Adrenal gland (tissue), 19 donors: ENCODE measurements at places on chromosomes 3 and 15. TPM values are rescaled to one million over a fixed set of nuclear protein-coding genes. Genes with fewer than 3 reads are reported as not detected.

DNA sequence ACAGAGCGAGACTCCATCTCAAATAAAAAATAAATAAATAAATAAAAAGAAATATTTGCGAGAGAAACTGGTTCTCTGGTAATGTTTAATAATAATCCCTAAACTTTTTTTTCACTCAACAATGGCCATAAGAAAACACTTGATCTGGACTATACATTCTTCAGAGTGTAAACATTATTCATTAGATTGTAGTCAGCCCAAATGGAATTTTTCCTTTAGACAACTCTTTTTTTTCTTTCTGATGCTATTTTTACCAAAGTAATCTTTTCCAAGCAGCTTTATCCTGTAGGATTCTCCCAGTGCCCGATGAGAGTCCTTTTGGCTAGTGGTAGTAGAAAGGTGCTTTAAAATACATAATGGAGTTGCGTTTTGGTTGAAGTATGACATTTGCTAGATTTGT, 90.4 kb downstream of the NEDD4 start:
- no peak for DNase-seq

DNA sequence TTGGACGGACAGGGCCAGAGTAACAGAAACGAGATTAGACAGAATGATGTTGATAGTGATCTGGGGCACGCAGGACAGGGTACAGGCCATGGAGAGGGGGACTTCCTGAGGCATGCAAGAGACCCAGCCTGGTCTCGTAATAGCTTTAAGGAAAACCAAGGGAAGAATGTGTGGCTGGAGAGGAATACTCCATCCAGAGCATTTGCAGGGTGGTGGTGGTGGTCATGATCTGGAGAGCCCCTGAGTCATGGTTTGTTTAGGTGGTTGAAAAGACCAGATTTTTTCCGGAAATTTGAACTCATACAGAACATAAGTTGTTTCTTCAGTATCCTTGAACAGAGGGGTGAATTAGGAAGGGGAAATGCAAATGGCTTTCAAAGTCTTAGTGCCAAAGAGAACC, 138.5 kb downstream of the DUT start:
- DNase-seq: no peak

DNA sequence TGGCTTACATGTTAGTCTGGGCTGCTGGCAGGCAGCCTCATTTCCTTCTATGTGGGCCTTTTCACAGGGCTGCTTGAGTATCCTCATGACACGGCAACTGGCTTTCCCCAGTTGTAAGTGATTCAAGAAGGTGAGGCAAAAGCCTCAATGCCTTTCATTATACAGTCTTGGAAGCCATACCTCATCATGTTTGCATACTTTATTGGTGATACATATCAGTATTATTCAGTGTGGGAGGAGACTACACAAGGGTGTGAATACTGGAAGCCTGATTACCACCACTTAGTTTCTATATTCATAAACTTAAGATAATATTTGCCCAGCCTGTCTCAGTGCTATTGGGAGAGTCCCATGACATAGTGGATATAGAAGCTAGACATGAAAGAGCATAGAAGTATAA, 346.8 kb downstream of the SOX2 start:
- DNase-seq: no peak

- DNase-seq: no peak
Measured at GRCh38 chr3:82080261-82080660, 318.8 kb upstream of the GBE1 start.

The TERC gene
- 43.1 TPM for total RNA-seq

DNA sequence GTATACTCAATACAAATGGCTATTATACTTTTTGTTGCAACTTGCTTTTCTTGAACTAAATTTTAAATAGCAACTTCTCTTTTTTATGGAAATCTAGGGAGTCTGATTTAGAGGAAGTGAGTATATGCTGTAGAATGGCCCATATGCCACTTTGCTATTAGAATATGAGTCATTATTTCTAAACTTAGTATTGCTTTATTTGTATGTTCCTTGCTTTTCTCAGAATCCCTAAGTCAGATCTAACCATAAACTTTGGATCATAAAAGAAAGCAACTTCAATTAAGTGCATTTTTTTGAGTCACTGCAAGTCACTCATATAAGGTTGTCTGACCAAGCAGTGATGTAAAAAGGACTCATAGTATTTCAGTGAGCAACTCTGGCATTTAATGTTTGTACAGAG, 17.5 kb upstream of the SPTSSB start:
- DNase-seq: no peak

GRCh38 chr3:173893066-173893465, 495.5 kb downstream of the NLGN1 start:
- no peak for DNase-seq

DNA sequence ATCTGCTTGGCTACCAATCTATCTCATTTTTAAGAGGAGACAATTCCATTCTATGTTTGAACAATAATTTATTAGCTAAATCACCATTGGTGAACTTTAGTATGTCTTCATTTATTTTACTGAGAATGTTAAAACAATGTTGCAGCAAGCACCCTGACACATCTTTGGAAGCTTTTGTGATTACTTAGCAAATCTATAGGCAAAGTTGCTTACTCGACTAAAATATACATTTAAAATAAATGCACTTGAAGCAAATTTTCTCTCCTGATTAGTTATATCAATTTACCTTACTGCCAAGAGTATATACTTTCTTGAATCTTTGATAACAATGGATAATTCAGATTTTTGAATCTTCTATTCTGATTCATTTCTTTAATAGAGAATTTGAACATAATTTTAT, 29.8 kb upstream of the PLSCR1 start:
- DNase-seq: no peak

- DNase-seq: no peak
Measured at GRCh38 chr15:46222826-46223225, 588.0 kb downstream of the SQOR start.

DNA sequence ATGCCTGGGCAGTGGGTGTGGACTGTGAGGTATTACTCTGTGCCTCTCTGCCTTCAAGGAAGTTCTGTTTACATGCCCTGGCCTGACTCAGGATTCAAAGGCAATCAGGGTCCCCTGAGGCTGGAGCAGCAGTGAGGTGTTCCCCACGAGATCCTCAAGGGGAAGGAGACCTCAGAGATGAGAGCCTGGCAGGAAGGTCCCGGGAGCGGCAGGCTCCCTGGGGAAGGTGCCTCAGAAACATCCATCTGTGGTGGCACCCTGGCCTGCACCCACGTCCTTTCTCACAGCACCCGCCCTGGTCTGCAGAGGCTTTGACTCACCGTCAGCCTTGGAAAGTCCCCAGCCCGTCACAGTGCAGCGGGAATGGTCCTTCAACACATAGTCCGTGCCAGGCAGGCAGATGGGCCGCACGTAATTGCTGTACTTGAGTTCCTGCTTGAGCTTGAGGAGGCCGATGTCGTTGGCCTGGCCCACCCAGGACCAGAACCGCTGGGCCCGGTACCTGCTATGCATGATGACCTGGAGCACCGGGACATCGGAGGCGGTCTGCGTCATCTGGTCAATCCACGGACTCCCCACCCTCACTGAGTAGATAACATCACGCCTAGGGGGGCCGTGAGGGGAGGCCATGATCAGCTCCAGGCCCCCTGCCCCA, 3.6 kb downstream of the PRSS50 start:
- DNase-seq: peak; percentile 55

The KY gene
- 16.7 TPM for total RNA-seq

GRCh38 chr3:4447295-4447999, 19.6 kb downstream of the SUMF1 start:
- DNase-seq: no peak

- DNase-seq: no peak
Measured at GRCh38 chr3:36591959-36592358, 172.4 kb downstream of the DCLK3 start.

GRCh38 chr15:26439681-26440080, 333.2 kb downstream of the GABRB3 start:
- DNase-seq: no peak

- peak; percentile 45 for DNase-seq
Measured at GRCh38 chr15:71730277-71731144, 79.8 kb upstream of the NR2E3 start.

DNA sequence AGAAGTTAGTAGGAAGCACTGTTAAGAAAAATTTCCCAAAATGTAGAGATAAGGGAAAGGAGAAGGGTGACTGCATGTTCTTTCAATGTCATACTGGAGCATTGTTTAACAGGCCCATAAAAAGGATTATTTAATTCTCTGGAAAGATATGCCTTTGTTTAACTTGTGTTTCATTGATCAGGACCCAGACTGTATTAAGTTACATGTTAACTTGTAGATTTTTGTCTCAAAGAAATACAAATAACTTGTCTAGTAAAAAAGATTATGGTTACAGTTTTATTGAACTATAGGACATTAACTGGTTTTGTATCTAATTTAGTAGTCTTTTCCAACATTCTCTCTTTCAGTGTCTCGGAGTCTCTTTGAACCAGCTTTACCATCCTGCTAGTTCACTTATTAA, 49.7 kb upstream of the LMOD3 start:
- DNase-seq: no peak

The PPM1L gene
- total RNA-seq: 33.0 TPM

The DPPA4 gene
- 0.69 TPM for total RNA-seq

- DNase-seq: peak; percentile 31
Measured at GRCh38 chr3:128950223-128950938, 43.5 kb downstream of the CFAP92 start.

DNA sequence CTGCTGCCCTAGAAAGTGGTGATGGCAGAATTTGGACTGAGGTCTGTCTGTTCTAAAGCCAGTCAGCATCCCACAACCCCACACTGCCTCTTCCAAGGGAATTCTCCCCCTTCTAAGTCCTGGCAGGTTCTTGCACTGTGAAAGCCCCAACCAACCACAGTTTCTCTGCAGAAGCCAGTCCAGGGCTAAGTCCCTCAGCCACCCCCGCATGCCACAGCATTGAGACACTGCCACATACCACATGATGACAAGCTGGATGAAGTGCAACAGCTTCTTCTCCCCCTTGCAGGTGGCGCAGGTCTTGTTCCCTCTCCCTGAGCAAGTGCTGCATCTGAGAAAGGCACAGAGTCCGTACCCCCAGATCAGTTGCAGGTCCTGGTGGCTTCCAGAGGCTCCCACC, 18.6 kb downstream of the SSUH2 start:
- DNase-seq: no peak

DNA sequence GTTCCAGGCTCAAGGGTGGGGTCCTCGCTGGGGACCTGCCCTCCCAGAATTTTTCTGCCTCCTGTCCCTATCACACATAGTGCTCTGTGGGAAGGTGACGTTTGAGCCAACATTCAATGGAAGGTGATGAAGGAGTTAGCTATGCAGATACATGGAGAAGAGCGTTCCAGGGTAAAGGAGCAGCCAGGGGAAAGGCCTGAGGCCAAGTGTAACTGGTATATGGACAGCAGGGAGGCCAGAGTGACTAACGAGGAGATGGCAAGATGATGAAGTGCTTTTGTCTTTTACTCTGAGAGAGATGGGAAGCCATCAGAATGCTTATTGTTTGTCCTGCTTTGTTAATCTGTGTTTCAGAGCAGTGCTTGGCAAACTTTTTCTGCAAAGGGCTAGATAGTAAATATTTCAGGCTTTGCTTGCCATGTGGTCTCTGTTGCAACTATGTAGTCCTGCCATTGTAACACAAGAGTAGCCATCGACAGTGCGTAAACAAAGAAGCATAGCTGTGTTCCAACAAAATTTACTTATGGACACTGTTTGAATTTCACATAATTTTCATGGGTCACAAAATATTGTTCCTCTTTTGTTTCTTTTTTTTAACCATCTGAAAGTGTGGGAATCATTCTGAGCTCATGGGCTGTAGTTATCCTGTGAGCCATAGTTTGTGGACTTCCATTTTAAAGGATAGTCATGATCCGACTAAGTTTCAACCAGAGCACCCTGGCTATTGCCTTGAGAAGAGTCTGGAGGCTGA, 25.8 kb upstream of the PIAS1 start:
- no peak for DNase-seq

DNA sequence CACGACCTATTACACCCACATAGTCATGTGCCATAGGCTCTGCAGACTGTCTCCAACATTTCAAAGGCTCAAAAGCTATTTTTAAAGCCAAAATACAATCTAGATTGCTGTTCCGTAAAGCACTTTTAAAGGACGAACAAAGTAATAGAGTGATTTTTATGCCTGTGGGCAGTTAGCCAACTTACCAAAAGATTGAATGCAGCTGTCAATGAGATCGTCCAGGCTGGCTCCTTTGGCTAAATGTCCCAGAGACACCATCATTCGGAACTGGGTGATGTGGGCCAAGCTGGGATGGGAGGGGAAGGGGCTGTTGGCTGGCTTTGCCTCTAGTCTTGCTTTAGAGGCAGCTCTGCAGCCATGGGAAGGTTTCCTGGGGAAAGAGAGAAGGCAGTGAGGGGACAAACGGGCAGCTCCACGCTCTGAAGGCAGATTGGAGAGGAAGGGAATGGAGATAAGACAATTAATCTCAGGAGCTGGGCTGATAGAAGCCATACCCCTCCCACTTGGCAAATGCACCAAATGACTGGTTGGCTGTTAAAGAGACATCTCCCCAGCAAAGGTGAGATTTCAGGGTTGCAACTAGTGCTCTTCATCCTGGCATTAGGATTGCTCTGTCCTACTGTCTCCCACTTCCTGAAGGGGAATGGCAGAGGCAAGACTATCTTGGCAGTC, 4.8 kb downstream of the RASGRP1 start:
- DNase-seq: no peak

- DNase-seq: no peak
Measured at GRCh38 chr3:45819543-45819942, 22.4 kb downstream of the LZTFL1 start.

DNA sequence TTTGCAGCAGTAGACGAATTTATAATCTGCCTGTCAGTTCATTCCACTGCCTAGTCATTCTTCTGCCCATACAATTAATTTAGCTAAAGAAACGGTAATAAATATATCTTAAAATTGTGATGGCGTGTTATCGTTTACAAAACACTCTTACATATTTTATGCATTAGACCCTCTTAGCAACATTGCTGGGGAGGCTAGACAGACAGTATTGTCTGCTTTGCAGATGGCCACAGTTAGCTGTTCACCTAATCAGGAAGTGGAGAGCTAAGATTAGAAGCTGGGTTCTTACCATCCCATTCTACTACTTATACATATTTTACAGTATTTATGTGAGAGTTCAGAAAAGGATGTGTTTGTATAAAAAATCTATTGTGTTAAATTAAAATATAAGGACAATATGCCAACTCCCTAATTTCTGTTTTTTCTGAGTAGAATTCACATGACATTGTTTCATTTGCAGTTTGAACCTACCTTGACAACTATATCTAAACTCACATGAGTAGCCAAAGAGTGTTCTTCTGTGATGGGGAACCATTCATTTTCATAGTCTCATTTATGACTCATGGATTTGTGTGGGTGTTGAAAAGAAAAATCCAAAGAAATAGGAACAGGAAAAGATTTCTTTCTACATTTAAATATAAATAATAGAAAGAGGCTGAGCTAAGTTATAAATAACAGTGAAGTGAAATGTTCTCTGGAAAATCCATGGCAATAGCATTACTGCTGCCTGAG, 41.7 kb upstream of the C3orf80 start:
- no peak for DNase-seq

GRCh38 chr3:58572634-58573230, 4.5 kb downstream of the FAM107A start:
- no peak for DNase-seq

The INKA1 gene
- 3.1 TPM for total RNA-seq

DNA sequence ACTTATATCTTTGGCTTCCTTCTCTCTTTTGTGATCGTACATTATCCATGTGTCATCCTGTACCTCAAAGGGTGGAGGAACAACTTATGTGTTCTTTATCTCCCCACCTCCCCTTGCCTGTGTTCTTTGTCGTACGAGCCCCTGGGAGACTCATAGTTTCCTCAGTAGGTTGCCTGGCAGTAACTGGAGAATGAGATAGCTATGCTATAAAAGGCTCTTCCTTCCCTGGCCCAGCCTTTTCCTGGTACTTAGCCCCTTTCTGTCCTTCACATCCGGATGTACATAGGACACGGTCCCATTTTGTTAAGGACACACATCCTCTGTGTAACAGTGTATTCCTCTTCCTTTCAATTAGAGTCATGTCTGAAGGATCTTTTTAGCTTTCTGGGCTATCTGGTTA, 32.1 kb downstream of the PLCL2 start:
- no peak for DNase-seq
